Left renal cortex interstitium (tissue), 4 donors: ENCODE measurements at places on chromosomes 4 and X. TPM values are rescaled to one million over a fixed set of nuclear protein-coding genes. Genes with fewer than 3 reads are reported as not detected.

The AKAP14 gene
- 0.34 TPM for polyA plus RNA-seq

The HELQ gene
- 17.8 TPM for polyA plus RNA-seq

The TMEM187 gene
- polyA plus RNA-seq: 8.0 TPM

The NLGN3 gene
- polyA plus RNA-seq: 5.1 TPM

The TSPAN7 gene
- 64.6 TPM for polyA plus RNA-seq

The IL2RG gene
- polyA plus RNA-seq: 1.7 TPM

The MAGEC2 gene
- not detected for polyA plus RNA-seq

The SERTM2 gene
- not detected for polyA plus RNA-seq

The SPANXD gene
- polyA plus RNA-seq: not detected

The PNMA3 gene
- 22.2 TPM for polyA plus RNA-seq

The HGFAC gene
- 4.1 TPM for polyA plus RNA-seq

The TMSB15B gene
- polyA plus RNA-seq: 24.8 TPM

The BST1 gene
- 13.7 TPM for polyA plus RNA-seq

The MXRA5 gene
- polyA plus RNA-seq: 3.6 TPM

The TRO gene
- polyA plus RNA-seq: 133 TPM

The BANK1 gene
- polyA plus RNA-seq: 2.9 TPM
